ENCODE measurements at places on chromosomes 2 and 18.

DNA sequence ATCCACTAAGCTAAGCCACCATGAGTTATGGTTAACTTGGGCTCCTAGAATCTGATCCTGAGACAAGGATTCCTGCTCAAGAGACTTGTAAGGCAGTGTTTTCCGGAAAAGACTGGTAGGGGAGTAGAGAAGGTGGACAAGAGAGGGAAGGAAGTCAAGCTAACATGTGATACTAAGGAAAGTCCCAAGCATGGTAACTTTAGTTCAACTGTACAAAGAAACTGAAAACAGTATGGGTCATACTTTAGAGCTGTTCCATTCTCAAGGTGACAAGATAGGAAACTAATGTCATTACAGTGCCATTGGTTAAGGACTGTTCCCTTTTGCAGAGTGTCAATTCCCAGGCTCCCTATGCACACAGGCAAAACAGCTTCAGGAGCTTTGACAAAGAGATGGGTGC, 5.8 kb downstream of the MYO5B start:
- no peak for DNase-seq

DNA sequence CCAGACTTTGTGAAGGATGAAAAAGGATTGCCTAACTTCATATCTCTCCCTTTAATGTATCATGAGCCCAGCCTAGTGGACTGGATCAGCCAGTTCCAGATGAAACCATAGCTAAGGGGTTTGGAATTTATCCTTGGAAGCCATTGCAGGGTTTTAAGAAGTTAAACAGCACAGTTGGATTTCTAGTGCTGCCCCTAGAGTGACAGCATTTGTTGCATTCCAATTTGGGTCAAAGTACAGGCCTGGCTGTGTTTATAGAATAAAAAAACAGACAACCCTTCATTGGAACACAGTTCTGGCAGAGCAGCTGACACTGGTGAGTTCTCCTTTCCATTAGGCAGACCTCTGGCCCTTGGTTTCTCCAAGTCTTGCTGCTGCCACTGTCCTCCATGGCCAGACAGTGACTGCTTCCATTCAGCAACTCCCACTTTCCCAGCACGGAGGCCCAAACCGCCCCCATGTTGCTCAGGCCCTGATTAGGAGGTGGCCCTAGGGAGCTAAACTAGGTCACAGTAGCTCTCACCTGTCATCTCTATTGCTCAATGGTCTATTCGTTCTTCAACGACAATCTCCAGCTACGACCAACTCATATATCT, 8.0 kb downstream of the GPR39 start:
- no peak for DNase-seq

GRCh38 chr2:196696423-196697079, 57.0 kb downstream of the CCDC150 start:
- DNase-seq, result no peak

DNA sequence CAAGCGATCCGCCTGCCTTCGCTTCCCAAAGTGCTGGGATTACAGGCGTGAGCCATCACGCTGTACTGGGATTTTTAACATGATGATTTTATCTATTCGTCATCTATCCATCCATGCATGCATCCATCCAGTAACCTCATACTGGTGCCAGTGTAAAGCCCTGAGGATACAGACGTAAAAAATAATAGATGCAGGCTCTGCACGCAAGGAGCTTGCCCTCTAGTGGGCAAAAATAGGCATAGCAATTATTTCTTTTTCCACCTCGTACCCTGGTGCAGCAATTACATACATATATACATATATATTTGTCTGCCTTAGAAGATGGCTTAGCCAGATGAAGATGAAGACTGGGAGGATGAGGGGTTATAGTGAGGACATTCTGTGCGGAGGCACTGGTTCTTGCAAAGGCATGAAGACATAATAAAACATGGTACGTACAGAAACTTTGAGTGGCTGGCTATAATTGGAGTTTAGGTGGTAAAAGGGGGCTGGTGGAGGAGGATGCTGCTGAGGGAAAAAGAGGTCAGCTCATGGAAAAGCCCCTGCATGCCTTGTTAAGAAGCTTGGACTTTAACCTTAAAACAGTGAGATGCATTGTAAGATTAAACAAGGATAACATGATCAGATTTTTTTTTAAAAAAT, 19.6 kb upstream of the RPIA start:
- DNase-seq, result no peak

GRCh38 chr2:84302513-84303412, 156.3 kb downstream of the SUCLG1 start:
- DNase-seq, result peak; percentile 48

- DNase-seq, result peak; percentile 37
These were observed 111.6 kb upstream of the DNMT3A start for GRCh38 chr2:25453199-25453905.

GRCh38 chr2:126507425-126507911, 148.5 kb upstream of the GYPC start:
- DNase-seq, result no peak

DNA sequence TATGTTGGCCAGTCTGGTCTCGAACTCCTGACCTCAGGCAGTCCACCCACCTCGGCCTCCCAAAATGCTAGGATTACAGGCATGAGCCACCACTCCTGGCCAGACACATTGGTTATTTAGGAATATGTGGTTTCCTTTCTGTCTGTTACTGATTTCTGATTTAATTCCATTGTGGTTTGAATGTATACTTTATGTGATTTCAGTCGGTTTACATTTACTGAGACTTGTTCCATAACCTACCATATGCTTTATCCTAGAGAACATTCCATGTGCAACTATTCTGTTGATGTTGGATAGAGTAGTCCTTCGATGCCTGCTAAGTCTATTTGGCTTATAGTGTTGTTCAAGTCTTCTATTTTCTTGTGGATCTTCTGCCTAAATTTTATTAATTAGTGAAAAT, 1.6 kb upstream of the CCL20 start:
- DNase-seq, result no peak

GRCh38 chr18:67043276-67043675, 439.4 kb upstream of the CDH19 start:
- no peak for DNase-seq

DNA sequence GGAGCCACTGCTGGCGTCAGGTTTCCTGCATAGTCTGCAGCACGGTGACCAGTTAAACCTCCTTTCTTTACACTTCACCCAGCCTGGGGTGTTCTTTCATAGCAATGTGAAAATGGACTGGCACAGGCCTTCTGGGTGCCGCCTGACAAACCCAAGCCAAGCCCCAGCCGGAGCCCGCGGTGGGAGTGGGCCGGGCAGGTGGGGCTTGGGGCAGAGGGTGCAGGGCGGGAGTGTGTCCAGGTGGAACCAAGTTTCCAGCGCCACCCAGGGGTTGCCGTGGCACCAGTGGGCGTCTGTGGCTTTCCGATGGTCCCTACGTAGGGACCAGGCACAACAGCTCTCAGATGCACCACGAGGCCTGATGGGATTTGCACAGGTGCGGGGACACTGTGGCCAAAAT, 75.8 kb downstream of the RTP5 start:
- no peak for DNase-seq

- no peak for DNase-seq
These were observed 124.3 kb upstream of the RAB12 start for GRCh38 chr18:8484951-8485350.

DNA sequence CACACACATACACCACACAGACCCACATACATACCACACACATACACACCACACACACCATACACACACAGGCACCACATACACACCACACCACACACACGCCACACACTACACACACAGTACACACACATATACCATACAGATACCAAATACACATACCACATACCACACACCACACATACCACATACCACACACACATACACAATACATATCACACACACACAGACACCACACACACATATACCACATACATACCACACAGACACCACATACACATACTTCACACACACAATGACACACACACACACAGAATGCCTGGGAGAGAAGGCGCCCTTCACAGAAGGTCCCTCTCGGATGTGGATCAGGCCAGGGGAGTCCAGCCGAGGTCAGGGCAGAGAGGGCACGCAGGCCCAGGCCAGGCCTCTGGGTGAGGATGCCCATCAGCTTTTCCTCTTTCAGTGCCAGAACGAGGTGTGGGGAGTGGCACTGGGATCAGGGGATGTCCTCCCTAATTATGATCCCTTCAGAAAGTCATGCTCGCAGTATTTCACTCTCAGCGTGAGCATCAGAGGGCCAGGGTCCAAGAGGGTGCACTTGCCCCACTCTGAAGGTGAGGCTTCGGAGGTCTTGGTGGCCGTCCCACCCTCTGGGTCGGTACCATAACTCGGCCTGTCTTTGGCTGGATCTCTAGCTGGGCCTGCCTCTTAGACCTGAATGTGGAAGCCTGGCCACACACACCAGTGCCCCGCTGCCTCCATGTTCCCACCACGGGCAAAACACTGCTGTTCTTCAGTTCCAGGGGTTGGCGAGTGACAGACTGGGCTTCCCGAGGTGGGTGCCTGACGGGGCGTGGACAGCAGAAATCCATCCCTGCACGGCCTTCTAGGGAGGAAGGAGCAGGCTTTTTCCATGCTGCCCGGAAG, 70.6 kb upstream of the ODC1 start:
- no peak for DNase-seq

GRCh38 chr2:178499640-178500039, 19.4 kb downstream of the PLEKHA3 start:
- no peak for DNase-seq

GRCh38 chr2:60872510-60872928, 8.9 kb upstream of the REL start:
- DNase-seq, result no peak

DNA sequence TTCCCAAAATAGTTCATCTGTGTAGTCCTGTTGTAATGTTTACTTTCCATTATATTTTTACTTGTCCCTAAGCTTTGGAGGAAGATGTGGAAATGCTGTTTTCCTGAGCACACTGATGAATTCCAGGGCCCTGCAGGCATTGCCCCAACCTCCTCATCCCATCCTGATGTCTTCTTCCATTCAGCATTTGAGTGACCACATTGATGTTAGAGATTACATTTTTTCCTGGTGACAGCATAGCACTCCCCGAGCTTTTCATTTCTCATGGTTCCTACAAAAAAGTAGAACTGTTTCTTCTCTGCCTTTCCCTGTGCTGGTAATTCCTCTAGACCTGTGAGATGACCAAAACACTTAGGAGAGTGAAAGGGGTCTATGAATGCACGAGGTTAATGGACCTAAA, 4.8 kb downstream of the IL36A start:
- no peak for DNase-seq

DNA sequence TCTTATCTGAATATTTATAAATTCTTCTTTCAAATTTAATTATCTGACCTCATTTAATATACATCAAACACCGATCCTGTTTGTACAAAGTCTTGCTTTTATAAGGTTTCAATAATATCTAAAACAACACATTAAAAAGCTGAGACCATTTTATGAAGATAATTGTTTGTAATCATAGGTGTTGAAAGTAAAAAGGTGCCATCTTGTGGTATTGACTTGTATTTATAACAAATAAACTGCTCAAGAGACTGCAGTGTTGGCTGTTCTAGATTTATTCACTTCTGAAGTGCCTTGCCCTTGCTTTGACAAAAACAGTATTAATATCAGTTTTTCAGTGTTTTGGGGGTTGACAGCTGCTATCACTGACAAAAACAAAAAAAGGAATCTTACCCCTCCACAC, 286.8 kb upstream of the HNMT start:
- no peak for DNase-seq

GRCh38 chr18:41128126-41128525, 826.9 kb upstream of the PIK3C3 start:
- DNase-seq, result no peak

- no peak for DNase-seq
These were observed 25.4 kb downstream of the UXS1 start for GRCh38 chr2:106168657-106169056.

DNA sequence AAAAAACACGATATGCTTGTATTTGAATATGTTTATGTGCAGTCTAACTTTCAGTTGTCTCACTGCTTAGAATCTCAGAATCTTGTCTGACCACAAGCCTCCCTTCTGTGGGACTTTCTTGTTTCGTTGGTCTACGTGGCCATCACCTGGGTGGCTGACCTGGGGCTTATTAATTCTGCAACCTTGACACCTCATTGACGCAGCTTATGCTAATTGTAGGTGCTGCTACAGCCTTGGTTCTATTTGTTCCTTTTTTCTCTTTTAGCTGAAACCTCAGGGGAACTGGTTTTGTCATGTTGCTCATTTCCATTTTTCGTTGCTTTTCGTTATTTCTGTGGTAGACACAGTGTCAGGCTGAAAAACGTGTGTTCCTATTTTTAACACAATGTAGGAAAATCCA, 273.7 kb downstream of the SLC4A3 start:
- DNase-seq, result no peak

DNA sequence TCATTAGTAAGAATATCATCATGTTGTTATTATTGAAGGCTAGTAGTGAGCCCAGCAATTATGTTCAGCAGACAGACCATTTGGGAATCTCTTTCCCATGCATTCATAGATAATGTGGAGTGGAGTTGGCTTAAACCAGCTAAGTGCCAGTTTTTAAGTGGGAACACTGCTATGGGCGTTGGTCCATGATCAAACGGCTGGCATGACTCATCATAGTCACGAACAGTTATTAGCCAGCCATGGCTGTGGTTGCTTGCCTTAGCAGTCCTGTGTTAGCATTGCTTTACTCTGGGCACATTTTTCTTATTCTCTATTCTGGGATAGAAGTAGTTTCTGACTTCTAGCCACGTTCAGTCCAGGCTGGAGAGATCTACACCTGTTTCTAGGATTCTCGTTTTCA, 17.7 kb downstream of the EIF4E2 start:
- DNase-seq, result no peak
